ENCODE measurements at places on chromosomes 1 and 21. TPM values are rescaled to one million over a fixed set of nuclear protein-coding genes. Genes with fewer than 3 reads are reported as not detected.

PIP5K1A gene
- 82.5 TPM for total RNA-seq

H3-3A gene
- total RNA-seq, result 332 TPM

SELL gene
- total RNA-seq, result 365 TPM

VWA1 gene
- total RNA-seq, result 0.74 TPM

NHLH1 gene
- not detected for total RNA-seq

EIF3I gene
- 382 TPM for total RNA-seq

ATXN7L2 gene
- total RNA-seq, result 16.4 TPM

ESRRG gene
- not detected for total RNA-seq

TFF3 gene
- not detected for total RNA-seq

TMEM240 gene
- not detected for total RNA-seq

RHD gene
- not detected for total RNA-seq

DNASE2B gene
- total RNA-seq, result not detected

DNA sequence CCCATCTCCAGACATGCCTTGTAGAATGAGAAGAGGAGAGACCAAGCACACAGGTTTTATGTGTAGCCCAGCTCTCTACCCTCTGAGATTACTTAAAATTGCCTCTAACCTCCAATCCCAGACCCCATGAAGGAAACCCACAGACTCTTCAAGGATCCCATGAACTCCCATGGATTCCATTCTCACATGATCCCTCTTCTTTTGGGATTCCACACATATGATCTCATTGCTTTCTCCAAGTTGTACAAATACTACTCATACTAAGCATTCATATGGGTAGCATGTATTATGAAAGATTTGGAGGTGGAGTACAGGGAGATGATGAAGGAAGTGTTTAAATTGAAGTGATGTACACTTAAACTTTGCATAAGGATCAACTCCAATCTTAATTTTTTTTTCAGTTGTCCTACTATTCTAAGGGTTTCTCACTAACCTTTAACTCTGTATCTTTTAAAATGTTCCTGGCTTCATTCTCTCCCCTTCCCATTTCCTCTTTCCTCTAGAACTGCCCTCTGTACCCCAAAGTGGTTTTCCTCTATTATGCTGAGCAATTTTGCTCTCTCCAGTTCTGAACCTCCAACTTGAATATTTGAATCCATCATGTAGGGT lies 41.6 kb downstream of the MFSD2A start:
- DNase-seq, result no peak

DNA sequence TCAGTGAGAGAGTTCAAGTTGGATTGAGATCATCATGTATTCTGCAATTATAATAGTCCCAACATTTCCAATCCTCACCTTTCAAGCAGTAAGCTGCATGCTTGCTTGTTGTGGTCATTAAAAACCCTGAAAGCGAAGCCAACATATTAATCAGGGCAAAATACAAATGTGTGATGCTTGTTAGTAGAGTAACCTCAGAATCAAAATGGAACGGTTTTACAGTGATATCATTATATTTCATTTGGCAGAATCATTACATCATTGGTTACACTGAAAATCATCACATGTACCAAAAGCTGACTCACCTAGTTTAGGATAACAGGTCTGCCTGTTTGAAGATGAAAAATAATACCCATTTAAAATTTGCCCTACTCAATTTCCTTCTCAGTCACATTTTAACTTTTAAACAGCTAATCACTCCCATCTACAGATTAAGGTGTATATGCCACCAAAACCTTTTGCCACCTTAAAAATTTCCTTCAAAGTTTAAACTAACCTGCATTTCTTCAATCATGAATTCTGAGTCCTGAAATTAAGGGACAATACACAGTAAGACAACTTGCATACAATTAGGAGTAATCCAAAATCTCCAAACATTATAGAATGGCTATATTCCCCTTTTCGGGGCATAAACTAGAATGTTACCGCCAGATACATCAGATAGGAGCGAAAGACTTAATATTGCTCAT lies 3.5 kb downstream of the GAS5 start:
- no peak for DNase-seq

GRCh38 chr1:205965036-205965884 lies 22.0 kb upstream of the SLC26A9 start:
- DNase-seq, result no peak

- no peak for DNase-seq
Measured at GRCh38 chr1:67847466-67847865, 14.2 kb upstream of the GNG12 start.

DNA sequence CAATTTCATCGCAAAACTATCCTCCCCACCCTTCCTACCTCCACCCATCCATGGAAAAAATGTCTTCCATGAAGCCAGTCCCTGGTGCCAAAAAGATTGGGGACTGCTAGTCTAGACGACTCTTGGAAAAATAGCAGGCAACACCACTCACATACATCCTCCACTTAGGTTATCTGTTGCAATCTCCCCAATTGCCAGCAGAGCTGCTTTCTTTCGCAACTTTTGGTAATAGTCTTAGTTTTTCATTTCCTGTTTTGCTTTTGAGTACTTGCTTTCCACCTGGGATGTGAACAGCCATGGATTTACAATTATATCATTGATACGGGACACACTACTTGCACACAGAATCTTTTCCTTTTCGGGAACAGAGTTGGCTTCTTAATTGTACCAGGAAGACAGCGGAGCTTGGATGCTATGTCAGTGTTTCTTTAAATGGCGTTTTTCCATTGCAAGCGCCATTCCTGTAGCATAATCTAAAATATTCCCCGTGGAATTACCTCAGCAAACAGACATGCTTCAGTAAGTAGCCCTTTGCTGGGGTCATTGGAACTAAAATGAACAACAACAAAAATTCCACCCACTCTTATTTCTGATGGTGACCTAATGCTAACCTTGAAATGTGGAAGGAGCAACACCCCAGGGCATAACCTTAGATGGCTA lies 183.3 kb upstream of the ADGRL2 start:
- no peak for DNase-seq

GRCh38 chr1:113605146-113605545 lies 154.1 kb downstream of the PHTF1 start:
- no peak for DNase-seq

- no peak for DNase-seq
Measured at GRCh38 chr1:76075877-76076276, 1.3 kb downstream of the ST6GALNAC3 start.

- no peak for DNase-seq
Measured at GRCh38 chr1:45200906-45201500, 5.4 kb downstream of the ZSWIM5 start.

DNA sequence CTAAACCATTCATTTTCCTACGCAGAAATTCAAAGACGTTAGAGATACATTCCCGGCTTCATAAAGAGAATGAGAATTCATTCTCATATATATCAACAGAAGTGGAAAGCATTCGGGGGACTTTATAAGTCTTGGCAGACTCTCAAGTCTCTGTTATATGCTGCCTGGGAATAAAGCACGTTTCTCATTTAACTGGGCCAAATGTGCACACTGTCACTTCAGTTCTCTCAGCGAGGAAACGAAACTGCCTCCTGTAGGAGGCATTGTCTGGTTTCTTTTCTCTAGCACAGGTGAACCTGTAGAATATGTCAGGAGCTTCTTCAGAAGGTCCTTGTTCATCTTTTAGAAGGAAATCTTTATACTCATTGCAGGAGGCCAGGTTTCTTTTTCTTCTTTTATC lies 367.6 kb downstream of the PTBP2 start:
- DNase-seq, result no peak

DNA sequence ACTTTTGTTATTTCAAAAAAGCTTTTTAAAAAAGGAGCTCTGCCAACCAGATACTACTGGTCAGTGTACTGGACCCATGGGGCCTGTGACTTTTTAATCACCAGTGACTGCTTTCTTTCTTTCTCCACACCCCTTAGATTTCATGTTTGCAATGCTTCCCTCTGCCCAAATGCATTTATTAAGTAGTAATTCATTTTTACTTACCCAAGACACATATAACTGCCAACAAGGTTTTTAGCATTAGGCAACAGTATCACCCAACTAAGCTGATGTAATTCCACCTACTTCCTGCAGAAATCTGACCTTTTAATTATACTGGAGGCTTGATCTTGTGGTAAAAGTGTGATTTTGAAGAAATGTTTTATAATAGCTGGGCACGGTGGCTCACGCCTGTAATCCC lies 12.5 kb downstream of the MECR start:
- no peak for DNase-seq

DNA sequence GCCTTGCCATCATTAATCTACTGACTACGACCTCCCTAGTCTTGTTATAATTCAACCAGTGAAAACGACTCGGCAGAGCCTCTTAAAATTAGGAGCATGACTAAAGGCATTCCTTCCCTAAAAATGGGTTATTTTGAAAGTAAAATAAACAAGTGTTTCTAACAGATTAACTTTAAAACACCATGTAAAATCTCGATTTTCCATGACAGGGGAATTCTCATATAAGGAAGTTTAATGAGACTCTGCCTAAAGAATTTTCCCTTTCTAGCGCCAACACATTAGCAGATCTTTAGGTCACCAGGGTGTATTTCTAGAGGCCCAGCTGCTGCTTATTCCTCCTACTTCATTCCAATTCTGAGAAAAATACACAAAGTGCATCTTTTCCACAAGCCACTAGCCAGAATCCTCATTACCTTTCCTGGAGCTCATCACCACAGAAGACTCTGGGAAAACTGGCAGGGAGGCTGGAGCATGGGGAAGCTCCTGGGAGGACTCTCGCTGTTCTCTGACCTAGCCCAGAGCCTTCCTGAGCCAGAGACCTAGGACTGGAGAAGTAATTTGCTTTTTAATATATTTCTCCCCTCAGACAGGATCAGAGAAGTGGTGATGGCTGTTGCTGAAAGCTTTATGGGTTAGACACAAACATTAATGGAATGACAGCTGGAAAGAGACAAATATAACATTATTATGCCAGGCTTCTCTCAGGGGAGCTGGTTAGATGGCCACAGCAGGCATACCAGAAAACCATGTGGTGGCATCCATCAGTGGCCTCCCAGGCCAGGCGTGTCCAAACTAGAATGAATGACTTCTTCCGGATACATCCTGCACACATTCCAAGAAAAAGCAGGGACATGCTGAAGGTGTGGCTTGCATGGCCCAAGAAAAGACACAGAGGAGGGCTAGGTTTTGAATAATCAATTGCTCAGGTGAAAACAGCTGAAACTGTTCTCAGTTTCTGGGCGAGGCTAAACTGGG lies 63.6 kb upstream of the CTTNBP2NL start:
- no peak for DNase-seq

GRCh38 chr21:44829507-44830092 lies 11.7 kb upstream of the SUMO3 start:
- DNase-seq, result peak; percentile 48

DNA sequence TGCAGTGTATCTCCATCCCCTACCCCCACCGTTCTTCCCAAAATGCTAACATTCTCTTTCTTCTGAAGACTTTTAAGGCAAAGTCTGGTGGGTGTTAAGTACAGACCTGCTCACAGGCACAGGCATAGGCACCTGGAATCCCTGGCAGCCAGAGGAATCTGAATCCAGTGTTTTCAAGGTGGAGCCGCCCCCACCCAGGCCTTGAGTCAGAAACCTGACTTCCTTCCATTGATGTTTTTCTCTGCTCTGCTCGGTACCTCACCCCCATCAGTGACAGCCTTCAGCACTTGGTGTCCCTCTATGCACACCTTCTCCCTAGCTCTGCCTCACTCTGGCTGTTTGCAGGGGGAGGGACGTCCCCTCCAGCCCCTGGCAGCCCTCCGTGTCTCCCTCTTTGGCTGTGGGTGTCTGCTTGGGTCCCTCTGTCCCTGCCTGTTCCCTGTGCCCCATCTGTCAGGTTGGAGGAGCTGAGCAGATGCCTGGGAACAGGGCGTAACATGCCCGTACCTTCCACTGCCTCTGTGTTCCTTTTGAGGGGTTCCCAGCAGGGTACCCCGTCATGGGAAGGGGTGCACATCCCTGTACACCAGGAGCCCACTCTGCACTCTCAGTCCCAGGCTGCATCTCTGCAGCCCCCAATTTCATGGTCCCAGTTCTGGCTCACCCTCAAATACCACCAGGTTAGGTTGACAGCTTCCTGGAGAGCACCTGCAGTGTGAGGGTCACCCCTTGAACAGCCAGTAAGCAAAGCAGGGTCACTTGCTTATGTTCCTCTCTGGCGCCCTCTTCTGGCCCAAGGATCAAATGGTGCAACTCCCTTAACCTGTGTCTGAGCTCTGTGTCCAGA lies 6.7 kb downstream of the NCDN start:
- DNase-seq, result peak; percentile 92

- no peak for DNase-seq
Measured at GRCh38 chr21:21750124-21750825, 752.1 kb downstream of the NCAM2 start.

GRCh38 chr1:242427519-242427918 lies 97.0 kb downstream of the PLD5 start:
- no peak for DNase-seq

DNA sequence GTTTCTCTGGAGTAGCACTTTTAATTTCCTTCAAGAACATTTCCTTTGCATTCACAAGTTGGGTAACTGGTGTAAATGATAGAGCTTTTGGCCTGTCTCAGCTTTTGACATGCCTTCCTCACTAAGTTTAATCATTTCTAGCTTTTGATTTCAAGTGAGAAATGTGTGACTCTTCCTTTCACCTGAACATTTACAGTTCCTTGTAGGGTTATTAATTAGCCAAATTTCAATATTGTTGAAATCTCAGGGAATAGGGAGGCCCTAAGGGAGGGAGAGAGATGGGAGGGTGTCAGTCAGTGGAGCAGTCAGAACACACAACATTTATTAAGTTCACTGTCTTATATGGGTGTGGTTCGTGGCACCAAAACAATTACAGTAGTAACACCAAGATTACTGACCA lies 14.2 kb downstream of the AADACL3 start:
- DNase-seq, result no peak

DNA sequence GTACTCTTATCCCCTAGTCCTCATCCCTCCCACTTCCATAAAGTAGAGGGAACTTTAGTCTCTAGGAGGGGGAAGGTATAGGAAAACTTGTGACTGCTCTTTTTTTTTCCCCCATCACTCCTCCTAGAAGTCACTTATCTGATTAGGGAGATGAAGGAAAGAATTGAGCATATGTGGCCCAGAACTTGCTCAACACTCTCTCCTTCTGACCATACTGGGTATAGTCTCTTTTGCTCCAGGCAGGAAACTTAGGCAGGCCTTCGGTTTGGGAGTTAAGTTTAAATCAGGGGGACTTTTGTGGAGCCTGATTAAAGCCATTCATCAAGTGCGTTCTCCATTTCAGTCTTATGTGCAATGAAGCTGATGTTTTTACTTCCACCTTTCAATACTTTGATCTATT lies 5.8 kb downstream of the UBE2U start:
- no peak for DNase-seq

DNA sequence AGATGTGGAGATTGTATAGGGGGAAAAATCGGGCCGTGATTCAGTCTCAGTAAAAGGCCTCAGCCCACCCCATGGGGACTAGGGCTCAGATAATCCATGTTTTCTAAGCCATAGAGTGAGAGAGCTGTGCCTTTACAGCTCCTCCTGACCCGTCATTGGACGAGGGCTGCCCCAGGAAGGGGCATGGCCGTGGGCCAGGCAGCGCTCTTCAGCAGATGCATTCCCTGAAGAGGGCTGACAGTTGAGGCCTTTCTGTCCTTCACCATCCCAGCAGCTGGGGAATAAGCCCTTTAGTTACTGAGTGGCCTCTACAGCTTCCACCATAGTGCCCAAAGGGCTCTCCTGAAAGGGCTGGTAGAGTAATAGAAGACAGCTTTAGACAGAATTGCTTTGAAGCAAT lies 57.2 kb downstream of the ST3GAL3 start:
- no peak for DNase-seq

GRCh38 chr1:169468982-169469381 lies 16.8 kb downstream of the SLC19A2 start:
- DNase-seq, result no peak
